ENCODE measurements at places on chromosomes 16 and 17.

DNA sequence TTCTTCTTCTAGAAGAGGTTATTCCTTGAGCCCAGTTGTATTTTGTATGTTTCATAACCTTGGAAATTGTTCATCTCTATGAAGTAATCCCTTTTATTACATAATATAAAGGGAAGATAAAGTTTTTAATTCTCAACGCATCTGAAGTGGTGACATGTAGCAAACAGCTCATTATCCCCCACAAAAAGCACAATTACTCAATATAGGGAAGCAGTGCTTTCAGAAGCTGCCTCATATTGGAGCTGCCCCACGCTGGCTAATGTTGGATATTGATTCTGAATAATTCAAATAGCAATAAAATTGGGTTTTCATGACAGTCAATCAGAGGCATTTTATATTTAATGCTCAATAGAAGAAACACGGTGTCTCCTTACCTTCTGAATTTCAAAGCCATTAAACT lies 604.3 kb upstream of the RBFOX1 start:
- DNase-seq = no peak

DNA sequence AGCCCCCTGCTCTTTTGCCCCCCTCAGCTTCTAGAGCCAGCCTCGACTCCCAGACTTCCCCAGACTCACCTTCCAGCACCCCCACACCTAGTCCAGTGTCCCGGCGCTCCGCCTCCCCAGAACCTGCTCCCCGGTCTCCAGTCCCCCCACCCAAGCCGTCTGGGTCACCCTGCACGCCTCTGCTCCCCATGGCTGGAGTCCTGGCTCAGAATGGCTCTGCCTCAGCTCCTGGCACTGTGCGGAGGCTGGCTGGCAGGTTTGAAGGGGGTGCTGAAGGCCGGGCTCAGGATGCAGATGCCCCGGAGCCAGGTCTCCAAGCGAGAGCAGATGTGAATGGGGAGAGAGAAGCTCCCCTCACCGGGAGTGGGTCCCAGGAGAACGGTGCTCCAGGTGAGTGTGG lies 2.2 kb downstream of the ARHGEF15 start:
- DNase-seq = no peak

GRCh38 chr17:45394091-45394490 lies 38.6 kb downstream of the ARHGAP27 start:
- DNase-seq = no peak

- no peak for DNase-seq
Measured at GRCh38 chr16:81711657-81712319, 67.3 kb upstream of the PLCG2 start.

- DNase-seq = no peak
Measured at GRCh38 chr16:23206986-23207385, 24.4 kb downstream of the SCNN1G start.

GRCh38 chr17:60863892-60864707 lies 186.4 kb downstream of the BCAS3 start:
- DNase-seq = no peak

- DNase-seq = no peak
Measured at GRCh38 chr17:6699997-6700947, 12.9 kb downstream of the SLC13A5 start.

DNA sequence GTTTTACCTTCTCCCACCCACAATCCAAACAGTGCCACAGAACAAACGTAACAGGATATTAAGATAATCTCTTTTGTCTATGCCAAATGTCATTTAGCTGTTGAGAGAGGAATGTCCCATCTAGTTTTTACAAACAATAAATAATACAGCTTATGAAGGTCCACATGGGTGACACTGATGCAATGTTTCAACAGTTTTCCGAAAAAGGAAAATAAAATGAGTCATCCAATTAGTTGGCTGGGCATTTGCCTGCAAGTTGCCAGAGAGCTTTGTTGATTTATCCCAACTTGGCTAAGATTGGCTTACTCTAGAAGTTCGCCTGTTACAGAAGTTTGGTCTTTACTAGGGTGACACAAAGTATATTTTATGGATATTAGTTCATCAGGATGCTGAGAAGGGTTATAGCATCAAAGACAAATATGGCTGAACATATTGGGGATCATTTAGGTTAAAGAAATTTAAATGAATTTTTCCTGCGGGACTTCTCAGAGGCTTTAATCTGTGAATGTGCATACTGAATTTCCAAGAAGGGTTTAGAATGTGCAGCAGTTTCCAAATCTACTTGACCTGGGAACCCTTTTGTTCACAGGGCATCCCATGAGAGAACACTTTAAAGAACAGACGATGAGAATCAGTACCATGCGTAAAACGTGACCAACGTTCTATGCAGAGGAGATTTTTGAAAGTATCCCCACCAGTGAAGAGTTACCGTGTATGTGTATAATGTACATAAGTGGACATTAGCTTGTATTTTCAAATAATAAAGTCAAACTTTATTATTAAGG lies 73.1 kb downstream of the CDH13 start:
- DNase-seq = no peak

DNA sequence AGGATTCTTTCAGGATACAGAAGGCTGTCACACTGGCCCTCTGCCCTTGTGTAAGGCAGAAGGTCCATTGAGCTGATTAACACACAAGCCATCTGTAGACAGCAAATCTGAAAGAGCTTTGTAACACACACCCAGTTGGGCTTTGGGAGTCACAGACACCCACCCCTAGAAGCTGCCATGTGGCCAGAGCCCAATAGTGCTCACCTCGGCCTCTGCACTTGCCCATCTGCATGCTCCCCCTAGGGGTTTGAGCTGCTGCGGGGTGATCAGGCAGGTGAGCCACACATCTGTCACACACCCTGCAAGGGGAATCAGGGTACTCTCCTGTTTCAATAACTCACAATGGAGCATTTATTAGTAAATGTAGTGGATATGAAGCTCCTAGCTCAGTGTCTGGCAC lies 138.3 kb downstream of the CHD9NB start:
- no peak for DNase-seq

GRCh38 chr16:3908951-3909437 lies 28.5 kb upstream of the CREBBP start:
- no peak for DNase-seq

GRCh38 chr17:32256012-32256700 lies 9.5 kb upstream of the RHBDL3 start:
- no peak for DNase-seq

- DNase-seq = no peak
Measured at GRCh38 chr17:41325611-41326010, 10.1 kb upstream of the KRTAP17-1 start.

- DNase-seq = no peak
Measured at GRCh38 chr17:10798332-10798749, 5.6 kb downstream of the TMEM238L start.

DNA sequence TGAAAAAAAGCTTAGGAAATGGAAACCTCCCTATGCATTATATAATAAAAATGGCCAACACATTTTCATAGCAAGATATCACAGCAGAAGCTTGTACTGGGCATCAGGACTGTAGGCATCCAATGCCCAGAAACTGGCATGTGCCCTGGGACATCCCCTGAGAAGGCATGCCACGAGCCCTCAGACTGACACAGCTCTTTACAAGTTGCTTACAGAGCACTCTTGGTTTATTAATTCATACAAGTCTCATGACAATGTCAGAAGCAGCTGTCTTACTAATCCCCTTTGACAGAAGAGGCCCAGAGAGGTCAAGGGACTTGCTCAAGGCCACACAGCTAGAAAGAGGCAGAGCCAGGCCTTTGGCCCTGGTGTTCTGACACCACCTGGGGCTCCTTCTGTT lies 5.6 kb upstream of the CCL2 start:
- no peak for DNase-seq

GRCh38 chr16:31899505-31899904 lies 25.9 kb downstream of the ZNF267 start:
- no peak for DNase-seq

DNA sequence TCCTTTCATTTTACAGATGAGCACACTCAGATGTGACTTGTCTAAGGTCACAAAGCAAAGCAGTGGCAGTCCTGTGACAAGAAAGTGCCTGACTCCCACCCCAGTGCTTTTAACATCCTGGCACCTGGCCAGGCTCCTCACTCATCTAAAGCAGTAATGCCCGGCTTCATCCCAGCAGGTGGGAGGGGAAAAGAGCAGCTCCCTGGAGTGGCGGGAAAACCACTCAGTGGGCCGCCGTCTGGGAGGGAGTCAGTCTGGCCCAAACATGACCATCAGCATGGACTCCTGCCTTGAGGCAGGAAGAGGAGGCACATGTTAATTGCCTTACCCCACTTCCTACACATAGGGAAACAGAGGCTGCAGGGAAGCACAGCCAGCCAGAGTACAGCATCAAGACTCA lies 2.6 kb downstream of the PCGF2 start:
- no peak for DNase-seq

DNA sequence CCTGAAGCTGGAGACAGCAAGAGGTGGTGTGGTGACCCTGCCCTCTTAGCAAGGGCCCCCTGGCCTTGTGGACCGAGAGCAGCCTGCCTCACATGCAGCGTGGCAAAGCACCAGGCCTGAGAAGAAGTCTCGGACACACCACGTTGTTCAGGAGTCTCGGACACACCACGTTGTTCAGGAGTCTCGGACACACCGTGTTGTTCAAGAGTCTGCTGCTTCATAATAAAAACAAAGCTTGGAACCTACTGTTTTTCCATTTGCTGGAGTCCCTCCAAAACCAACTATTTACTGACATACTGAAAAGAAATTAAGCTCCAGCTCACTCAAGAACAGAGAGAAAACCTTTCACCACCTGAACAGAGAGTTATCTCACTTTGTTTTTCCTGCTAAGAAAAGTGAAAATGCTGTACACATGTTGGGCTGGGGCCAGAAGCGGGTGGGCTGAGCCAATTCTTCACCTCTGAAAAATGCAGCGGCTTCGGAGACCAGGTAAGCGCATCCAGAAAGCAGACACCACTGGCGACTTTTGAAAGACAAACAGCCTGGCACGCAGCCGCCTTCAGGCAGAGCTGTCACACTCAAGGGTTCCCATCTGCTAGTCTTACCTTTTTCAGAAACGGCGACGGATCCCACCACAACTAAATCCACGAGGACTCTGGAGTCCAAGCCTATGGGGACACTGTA lies 8.9 kb downstream of the MTHFSD start:
- DNase-seq = no peak

DNA sequence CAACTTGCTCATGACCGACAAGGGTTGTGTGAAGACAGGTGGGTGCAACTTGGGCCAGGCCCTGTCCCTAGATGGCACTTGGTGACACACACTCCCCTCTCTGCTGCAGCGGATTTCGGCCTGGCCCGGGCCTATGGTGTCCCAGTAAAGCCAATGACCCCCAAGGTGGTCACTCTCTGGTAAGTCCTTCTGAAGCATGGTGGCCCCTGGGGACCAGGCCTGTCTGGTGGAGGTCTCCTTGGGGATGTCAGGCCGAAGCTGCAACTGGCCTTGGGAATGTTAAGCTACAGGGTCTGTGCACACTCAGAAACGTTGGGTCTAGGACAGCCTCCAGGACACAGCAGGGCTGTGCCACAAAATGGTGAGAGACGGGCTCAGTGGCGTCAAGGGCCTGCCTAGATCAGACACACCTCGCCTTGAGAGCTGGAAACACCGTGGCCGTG lies 6.8 kb downstream of the CDK10 start:
- no peak for DNase-seq

DNA sequence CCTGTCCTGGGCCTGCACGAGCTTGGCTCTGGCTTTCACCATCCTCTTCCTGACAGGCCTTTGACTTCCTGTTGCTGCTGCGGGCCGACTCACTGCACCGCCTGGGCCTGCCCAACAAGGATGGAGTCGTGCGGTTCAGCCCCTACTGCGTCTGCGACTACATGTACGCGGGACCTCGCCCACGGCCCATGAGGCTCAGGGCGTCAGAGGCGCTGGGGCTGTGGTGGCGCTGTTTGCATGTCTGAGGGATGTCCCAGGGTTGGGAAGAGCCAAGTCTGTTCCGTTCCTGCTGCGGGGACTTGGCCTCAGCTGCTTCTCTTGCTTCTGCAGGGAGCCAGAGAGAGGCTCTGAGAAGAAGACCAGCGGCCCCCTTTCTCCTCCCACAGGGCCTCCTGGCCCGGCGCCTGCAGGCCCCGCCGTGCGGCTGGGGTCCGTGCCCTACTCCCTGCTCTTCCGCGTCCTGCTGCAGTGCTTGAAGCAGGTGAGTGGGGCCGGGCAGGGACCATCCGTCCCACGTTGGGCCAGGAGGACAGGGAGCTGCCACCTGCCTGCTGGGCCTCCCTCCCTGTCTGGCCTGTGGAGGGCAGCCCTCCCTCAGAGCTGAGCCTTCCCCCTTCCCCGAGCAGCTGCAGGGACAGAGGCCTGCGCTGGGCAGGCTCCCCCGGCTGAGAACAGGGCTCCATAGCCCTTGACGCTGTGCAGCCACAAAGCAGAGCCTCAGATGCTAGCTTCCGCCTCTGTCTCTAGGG lies 23.8 kb downstream of the TSC2 start:
- no peak for DNase-seq

- no peak for DNase-seq
Measured at GRCh38 chr17:30927756-30928155, 6.0 kb downstream of the ADAP2 start.

DNA sequence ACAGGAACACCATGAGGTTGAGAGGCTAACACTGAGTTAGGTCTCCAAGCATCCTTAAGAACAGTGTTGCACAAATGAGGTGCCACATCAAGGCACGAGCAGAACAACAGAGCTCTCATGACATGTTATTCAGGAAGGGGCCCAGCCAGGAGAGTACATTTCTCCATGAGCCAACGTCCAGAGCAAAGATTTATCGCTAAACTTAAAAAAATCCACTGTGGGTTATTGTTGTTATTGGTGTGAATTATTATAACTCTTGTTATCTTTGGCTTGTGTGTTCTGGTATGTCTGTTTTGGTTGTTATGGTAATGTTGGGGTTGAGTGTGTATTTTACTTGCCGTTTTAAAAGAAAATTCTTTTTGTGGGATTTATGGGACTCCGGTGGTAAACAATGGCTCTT lies 68.9 kb upstream of the MSI2 start:
- DNase-seq = no peak

DNA sequence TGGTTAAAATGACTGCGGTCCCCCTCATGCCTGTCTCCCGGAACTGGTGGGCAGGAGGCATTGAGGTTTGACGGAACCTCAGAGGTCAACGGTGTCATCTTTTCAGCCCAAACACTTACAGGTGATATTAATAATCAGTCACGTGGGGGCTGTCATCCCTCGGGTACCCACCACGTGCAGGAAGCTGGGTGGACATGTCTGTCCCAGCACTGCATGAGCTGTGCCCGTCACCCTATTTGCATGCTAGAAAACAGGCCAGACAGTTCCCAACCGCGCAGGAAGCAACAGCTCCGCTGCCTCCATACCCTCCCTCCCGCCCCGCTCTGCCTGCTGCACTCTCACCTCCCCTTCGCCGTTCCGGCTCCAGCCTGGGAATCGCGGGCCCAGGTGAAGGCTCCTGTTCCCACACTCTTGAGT lies 1.4 kb downstream of the SYNGR3 start:
- DNase-seq = no peak

GRCh38 chr17:58046239-58047094 lies 36.8 kb upstream of the DYNLL2 start:
- no peak for DNase-seq

Data from activated CD4-positive, alpha-beta T cell treated with anti-CD3 and anti-CD28 coated beads, Interleukin-2, amount 50 U/mL, for 24 hours (primary cell).